ENCODE measurements at places on chromosomes 12 and 14.

GRCh38 chr12:47400266-47400665, 305.6 kb downstream of the RPAP3 start:
- no peak for DNase-seq

GRCh38 chr14:36014236-36014635, 162.3 kb downstream of the PTCSC3 start:
- DNase-seq, result no peak

- DNase-seq, result no peak
Observed at GRCh38 chr12:57853864-57854556, 7.5 kb upstream of the CTDSP2 start.

- no peak for DNase-seq
Observed at GRCh38 chr12:10967409-10967808, 19.3 kb downstream of the TAS2R50 start.

DNA sequence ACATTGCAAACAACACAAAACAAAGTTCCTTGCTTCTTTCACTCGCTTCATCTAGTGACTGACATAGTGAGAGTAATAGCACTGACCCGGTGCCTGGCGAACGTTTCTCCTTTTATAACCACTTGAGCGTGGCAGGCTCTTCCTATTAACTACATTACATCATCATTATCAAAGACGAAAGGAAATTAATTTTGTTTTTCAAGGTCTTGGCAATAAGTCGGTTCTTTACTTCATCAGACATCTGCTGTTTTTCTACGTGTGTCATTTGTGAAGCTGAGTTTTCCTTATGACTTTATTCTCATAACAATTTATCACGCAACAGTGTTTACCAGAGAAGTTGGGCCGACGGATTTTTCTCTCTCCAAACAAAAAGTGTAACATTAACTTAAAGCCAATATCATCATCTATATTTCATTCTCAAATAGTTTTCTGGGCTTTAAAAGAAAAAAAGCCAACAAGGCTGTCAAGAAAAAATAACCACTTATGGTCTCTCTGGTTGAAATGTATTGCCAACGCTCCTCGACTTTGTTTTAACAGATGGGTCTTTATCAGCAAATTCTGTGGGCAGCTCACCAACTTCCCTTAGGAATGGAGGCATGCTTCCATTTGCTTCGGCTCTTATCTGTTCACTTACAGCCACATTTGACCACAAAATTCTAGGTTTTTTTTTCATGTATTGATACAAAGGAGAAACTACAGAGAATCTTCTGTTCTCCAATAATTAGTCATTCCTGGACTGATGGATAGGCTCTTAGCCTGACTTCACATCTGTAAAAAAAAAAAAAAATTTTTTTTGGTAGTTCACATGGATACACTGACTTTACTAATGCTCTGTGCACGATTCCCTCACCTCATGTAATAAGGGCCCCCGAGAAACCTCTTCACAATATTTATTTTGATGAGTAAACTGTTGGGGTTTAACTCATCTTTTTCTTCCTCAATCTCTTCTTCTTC, 97.1 kb upstream of the CDKN3 start:
- DNase-seq, result no peak

- DNase-seq, result no peak
Observed at GRCh38 chr12:91551927-91552326, 369.3 kb upstream of the DCN start.

DNA sequence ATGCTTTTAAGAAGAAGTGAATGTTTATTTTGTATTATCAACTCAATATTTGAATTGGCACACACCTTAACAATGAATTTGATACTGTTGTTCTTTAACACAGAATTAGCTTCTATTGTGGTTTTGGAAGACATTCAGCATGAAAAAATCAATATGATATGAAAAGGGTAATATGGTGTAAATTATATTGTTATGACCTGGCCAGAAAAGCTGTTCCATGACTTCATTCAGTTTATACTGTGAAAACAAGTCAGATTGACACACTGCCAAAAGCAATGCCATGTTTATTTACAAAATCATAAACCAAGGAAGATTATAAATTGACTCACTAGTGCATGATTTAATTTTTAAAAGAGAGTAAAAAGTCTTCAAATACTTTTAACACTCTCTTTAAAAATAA, 851.4 kb upstream of the SEL1L start:
- DNase-seq, result no peak

- no peak for DNase-seq
Observed at GRCh38 chr12:3230758-3231375, 153.7 kb downstream of the TSPAN9 start.

GRCh38 chr12:39499296-39499695, 56.4 kb upstream of the KIF21A start:
- no peak for DNase-seq

GRCh38 chr12:93526786-93527428, 45.6 kb upstream of the SOCS2 start:
- DNase-seq, result no peak

GRCh38 chr12:82524641-82525040, 162.1 kb upstream of the TMTC2 start:
- no peak for DNase-seq

- no peak for DNase-seq
Observed at GRCh38 chr14:99872786-99873440, 79.7 kb downstream of the EML1 start.

- DNase-seq, result no peak
Observed at GRCh38 chr14:68285421-68286179, 466.0 kb downstream of the RAD51B start.

DNA sequence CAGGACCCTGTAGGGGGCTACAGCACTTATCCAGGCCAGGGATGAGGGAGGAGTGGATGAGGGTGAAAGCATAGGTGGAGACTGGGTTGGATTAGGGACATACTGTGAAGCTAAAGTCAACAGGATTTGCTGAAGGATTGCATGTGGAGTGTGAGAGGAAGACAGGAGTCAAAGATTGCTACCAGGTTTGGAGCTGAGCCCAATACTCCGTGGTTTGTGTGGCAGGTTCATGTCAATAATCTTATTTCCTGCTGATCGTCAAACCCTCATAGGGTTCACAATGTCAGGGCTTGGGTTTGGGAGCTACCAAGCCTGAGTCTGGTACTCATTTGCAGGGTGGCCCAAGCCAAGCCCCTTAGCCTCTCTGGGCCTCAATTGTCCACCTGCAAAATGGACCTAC, 77.1 kb upstream of the PLXNC1 start:
- no peak for DNase-seq

DNA sequence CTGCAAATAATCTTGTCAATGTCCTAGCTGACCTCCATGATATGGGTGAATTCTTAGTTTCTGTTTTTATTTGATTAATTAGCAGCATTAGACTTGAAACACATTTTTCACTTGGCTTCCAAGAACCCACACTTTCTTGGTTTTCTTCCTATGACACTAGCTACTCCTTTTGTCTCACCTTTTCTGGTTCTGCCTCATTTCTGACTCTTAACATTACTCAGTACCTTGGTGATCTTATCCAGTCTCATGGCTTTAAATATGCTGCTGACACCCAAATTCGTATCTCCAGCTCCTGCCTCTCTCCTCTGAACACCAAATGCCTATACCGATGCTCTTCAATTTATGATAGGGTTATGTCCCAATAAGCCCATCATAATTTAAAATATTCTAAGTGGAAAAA, 32.0 kb upstream of the SSTR1 start:
- no peak for DNase-seq

GRCh38 chr14:90510159-90510558, 113.3 kb downstream of the CALM1 start:
- no peak for DNase-seq
